Activated CD8-positive, alpha-beta memory T cell treated with anti-CD3 and anti-CD28 coated beads for 4 hours (primary cell): ENCODE measurements at places on chromosomes 11 and 22.

GRCh38 chr11:123770712-123771111 lies 16.4 kb upstream of the OR6X1 start:
- DNase-seq, result no peak

GRCh38 chr22:48432781-48433518 lies 1394.7 kb downstream of the BRD1 start:
- DNase-seq, result no peak

DNA sequence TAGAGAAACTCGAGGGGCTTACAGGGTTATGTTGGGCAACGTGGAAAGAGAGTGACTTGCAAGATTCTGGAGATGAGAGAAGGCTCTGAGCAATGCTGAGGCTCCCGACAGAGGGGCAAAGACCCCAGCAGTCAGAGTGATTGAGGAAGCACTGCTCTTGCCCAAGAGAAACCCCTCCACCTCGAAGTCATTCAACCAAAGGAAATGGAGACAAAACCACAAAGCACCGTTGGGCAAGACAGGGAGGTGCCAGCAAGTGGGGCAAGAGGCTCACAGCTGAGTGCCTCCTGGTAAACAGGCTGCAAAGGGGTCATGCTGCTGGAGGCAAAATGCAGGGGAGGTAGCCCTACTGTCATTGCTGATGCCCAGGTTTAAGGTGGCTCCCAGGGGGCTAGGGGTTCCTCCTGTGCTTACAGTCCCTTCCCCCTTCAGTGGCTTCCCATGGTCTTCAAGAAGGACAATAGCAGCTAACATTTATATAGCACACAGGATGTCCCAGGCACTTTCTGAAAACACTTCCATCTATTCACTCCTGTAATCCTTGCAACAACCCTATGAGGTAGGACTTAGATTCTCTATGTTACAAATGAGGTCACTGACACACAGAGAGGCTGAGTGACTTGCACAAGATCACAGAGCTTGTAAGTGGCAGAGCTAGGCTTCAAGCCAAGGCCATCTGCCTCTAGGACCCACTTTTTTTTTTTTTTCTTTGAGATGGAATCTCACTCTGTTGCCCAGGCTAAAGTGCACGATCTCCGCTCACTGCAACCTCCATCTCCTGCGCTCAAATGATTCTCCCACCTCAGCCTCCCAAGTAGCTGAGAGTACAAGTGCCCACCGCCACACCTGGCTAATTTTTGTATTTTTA lies 18.1 kb upstream of the MYH9 start:
- peak; percentile 30 for DNase-seq

DNA sequence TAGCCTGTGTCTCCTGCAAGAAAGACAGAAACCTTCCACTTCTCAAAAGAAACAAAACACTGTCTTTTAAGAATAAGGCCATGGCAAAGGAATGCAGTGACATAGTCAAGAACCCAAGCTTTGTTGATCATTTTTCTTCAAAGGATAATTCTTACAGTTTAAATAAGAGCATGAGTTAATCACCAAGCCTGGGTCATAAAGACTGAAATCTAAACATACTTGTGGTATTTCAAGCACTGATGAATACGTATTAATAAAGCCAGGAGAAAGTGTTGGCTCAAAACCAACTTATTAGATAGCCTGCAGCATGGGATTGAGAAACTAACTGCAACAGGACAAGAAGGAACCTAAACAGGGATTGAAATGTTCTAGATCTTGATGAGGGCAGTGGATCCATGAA lies 143.3 kb upstream of the MTNR1B start:
- DNase-seq, result no peak

DNA sequence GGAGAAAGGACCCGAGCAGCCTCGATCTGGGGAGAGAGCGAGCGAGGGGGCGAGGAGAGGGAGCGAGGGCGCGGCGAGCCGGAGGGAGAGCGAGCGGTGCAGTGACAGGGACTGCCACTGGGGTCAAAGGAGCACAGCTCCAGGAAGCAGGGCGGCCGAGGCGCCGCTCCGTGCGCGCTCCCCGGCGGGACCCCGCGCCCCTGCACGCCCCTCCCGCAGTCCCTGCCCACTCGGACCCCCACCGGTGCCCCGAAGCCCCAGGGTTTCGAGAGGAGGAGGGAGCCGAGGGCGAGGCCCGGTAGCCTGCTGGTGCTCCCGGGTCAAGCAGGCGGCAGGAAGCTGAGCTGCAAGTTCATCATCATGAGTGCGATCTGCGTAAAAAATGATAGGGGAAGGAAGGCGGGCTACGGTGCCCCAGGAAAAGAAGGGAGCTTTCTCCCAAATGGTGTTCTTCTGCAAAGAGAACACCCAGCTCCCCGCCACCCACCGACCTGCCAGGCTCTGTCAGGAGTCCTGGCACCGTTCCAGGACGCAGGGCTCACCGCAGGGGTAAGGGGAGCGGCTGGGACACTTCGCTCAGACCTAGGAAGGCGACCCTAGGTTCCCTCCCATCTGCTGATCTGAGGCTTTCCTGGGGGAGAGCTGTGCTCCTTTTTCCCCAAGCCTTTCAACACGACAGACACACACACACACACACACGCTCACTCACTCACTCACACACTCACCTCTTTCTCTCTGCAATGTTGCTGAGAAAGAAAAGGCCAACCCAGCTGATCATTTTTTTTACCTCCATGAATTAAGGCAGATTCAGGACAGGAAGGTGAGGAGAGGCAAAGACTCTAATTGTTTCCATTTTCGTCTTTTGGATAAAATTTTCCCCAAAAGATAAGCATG lies at the start of gene MPPED2:
Gene MPPED2, minus strand, starts transcription at position 103 of the 894 bp plus-strand sequence. CDS start 5,980 bp downstream, outside the sequence.
- DNase-seq, result no peak

DNA sequence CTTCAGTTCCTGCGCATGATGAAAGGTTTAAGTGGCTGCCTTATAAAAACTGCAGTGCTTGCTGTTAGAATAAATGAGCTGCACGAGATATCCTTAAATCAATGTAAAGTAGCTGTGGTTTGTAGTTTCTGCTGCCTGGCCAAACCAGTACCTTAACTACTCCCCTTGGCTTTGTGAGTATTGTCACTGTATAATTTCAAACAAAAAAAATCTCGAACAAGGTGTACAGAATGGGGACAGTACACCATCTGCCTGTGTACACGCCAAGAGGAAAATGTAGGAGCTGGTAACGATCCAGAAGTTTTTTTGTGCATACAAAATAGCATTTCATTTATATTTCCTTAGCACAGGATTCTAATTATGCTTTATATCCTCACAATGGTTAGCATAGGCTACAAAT lies 20.6 kb upstream of the NDUFC2 start:
- no peak for DNase-seq

GRCh38 chr11:71180694-71181470 lies 71.5 kb downstream of the SHANK2 start:
- no peak for DNase-seq
